ENCODE measurements at places on chromosomes 1 and 21.

DNA sequence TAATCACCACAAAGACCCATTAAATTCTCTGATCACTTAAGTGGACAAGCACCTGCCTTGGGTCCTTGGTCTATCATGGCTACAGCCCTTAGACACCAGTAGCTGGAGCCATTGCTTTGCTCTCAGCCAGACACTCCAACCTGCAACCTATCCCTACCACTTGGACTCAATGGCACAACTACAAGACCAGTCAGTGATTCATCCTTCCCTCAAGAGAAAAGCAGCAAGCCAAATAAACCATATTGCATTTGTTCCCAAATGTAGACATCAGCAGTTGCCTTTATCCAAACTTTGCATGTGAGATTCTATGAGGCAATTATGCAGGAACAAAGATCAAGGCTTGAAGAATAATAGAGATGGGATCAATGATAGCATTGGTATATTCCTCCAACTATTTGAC is 263.4 kb downstream of the HHIPL2 start:
- H3K27ac ChIP-seq: no peak overlapping the region
- H3K4me1 ChIP-seq: peaks cover 16% of the 10 kb centered on the region
- no peak overlapping the region for H3K4me3 ChIP-seq
- peaks cover 2% of the 10 kb centered on the region for H3K36me3 ChIP-seq

GRCh38 chr1:33670567-33670966 is 193.3 kb upstream of the HMGB4 start:
- peaks cover 2% of the 10 kb centered on the region for H3K27me3 ChIP-seq
- no peak overlapping the region for H3K4me3 ChIP-seq
- no peaks in the 10 kb centered on the region for H3K4me1 ChIP-seq

DNA sequence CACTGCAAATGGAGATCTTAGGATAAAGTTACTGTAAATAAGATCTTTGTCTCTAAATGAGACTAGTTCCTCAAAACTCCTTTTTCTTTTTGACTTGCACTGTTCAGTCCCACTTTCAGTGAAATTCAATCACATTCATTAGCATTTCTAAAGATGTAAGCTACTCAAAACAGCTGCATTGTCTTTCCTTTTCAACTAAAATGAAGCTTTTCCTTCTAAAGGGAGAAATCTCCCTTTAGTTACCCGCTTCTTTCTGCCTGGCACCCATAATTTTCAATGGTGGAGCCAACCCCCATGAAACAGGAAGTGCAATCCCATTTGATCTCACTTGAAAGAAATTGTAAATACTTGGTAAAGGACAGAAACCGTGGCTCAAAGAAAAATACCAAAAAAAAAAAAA is 387.4 kb upstream of the PKN2 start:
- no peak for DNase-seq
- H3K4me1 ChIP-seq: no peaks in the 10 kb centered on the region
- no peak overlapping the region for H3K27ac ChIP-seq
- peaks cover 22% of the 10 kb centered on the region for H3K27me3 ChIP-seq

DNA sequence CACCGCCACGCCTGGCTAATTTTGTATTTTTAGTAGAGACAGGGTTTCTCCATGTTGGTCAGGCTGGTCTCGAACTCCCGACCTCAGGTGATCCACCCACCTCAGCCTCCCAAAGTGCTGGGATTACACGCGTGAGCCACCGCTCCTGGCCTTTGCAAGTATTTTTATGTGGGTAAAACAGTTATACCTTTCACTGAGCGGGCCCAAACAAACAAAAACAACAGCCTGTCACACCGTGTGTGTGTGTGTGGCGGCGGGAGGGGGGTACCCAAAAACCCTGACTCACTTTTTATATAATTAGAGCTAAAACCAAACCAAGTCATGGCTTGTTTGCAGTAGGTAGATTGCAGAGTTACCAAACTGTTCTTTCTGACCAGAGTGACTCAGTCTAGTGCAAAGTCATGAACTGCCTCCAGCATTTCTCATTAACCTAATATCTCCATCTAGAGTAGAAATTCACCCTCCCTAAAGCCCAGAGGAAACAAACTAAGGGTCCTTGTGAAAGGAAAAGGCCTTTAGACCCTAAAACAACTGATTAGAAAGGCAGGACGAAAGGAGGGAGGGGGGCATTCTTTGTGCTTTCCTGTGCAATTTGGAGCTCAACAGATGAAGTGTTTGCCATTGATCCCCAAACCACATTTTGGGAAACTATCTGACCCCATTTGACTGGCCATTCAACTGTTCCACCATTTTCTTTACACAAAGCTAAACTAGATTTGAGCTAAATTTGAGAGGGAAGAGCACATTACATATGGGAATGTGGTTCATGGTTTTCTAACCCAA is 181.0 kb downstream of the DHRS3 start:
- H3K27ac ChIP-seq: no peak overlapping the region
- peaks cover 55% of the 10 kb centered on the region for H3K4me1 ChIP-seq
- peaks cover 24% of the 10 kb centered on the region for H3K36me3 ChIP-seq
- DNase-seq: no peak
- H3K4me3 ChIP-seq: no peak overlapping the region
- no peaks in the 10 kb centered on the region for H3K27me3 ChIP-seq

- DNase-seq: peak; percentile 50
- no peaks in the 10 kb centered on the region for H3K27me3 ChIP-seq
- H3K4me3 ChIP-seq: no peak overlapping the region
- H3K4me1 ChIP-seq: peaks cover 8% of the 10 kb centered on the region
- H3K36me3 ChIP-seq: no peaks in the 10 kb centered on the region
- H3K27ac ChIP-seq: no peak overlapping the region
Measured at GRCh38 chr1:7369866-7370265, 401.2 kb upstream of the VAMP3 start.

GRCh38 chr1:103941086-103941485 is 191.4 kb downstream of the AMY1C start:
- H3K36me3 ChIP-seq: no peaks in the 10 kb centered on the region
- no peaks in the 10 kb centered on the region for H3K4me1 ChIP-seq
- DNase-seq: no peak

DNA sequence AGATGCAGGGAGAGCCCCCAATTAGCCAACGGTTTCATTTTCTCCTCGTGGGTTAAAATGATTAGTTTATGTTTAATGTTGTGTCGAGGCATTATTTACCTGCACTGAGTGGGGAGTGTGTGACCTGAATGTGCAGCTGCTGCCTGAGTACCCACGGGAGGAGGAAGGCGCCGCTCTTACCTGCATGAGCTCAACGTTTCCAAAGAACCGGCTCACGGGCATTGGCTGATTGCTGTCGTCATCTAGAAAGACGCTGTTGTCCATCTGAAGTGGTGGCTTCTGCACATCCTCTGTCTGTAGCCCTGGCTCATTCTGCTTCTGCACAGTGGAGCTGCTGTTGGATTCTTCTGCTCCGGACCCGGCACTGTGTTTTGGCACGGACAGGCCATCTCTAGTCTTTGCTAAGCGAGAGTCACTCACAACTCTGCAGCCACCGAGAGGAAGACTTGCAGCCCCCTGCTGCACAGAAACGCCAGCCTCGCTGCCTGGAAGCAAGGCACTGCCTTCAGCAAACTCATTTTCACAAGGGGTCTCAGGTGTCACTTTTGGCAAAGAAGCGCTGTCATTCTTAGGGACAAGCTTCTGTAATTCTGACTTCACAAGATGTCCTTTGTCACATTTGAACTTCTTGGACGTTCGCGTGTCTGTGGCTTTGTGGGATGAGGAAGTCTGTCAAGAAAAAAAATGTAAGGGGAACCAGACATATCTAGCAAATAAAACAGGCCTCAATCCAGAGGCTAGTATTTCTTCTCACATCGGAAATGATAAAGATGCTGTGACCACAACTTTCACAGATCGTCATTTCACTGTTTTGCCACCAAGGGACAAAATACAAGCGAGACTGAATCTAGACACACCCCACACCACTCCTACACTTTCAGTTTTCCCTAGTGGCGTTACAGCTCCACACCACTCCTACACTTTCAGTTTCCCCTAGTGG is 9.4 kb downstream of the C1orf174 start:
- no peak overlapping the region for H3K4me3 ChIP-seq
- H3K4me1 ChIP-seq: peaks cover 14% of the 10 kb centered on the region
- no peak overlapping the region for H3K27ac ChIP-seq
- H3K27me3 ChIP-seq: no peaks in the 10 kb centered on the region
- peaks cover 31% of the 10 kb centered on the region for H3K36me3 ChIP-seq

Measured in chondrocyte (in vitro differentiated cells).